ENCODE measurements at places on chromosomes 4 and X.
A peak's percentile ranks its signal among the peaks of the same experiment; 100 is the strongest.

DNA sequence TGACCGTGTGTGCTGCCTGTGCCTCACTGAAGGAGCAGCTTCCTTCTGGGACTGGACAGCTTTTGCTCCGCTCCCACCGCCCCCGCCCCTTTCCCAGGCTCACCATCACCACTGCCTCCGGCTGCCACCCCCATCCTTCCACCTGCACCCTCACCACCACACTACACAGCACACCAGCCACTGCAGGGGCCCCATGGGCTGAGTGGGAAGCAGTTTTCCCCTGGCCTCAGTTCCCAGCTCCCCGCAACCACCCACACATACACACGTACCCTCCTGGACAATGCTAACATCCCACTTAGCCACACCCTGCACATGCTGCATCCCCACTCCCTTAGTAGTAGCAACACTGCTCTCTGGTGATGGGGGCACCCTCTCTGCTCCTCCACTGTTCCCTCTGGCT lies 29.6 kb upstream of the COX18 start:
- DNase-seq = no peak

DNA sequence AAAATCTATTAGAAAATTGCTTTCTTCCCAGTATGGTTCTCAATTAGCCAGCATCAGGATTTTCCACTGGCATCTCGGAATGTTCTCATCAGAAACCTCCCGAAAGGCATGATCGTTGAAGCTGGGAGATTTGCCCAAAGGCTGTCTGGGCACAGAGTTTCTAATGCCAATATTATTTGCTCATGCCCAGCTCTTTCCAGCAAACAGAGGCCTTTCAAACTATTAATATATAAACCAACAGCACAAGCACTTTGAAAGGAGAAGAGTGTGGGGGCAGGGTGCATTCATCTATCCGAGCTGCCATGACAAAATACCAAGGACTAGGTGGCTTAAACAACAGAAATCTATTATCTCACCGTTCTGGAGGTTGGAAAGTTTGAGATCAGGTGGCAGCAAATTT lies 88.3 kb upstream of the MSX1 start:
- no peak for DNase-seq

DNA sequence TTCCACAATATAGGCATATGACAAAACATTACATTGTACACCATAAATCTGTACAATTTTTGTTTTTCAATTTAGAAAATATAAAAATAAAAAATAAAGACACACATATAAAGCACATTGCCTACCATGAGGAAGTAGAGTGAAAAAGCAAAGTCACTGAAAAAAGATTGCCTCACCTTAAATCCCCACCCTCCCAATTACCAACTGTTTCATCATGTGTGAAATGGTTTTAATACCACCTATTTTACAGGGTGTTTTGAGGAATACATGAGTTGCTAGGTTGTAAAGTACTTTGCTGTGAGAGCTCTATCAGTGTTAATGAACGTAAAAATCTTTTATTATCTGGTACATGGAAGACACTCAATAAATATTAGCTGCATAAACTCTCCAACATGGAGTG lies 373.6 kb upstream of the NDST3 start:
- DNase-seq = no peak

DNA sequence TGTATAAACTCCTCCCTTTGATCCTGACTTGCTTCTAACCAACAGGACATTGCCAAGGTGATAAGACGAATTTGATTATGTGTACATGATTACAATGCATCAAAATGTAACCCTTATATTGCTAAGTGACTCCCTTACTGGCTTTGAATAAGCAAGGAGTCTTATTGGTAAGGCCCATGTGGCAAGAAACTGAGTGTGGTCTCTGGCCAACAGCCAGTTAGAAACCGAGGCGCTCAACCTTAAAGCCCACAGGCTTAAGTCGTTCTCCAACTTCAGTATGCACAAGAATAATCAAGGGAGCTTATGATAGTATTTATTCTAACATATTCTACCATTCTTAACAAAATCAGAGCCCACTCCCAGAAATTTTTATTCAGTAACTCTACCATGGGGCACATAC lies 374.2 kb upstream of the F9 start:
- no peak for DNase-seq

DNA sequence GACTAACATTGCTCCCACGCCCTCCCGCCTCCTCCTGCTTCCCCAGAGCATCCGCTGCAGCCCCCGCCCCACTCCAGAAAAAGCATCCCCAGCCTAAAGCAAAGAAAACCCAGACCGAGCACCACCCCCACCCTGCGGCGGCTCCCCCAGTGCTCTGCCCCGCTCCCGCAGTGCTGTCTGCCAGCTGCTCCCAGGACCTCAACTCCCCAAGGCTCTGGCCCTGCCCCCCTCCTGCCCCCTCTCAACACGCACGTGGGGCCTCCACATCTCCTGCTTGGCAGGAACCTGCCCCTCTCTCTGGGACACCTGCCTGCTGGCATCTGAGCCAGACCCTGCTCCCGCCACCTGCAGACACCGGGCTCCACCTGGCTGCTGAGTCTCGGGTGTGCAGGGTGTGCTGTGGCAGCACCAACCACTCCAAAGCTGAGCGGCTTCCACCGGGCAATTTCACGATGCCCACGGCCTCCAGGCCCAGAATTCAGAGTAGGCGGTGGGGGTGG lies 79.4 kb downstream of the FAM53A start:
- DNase-seq = no peak

DNA sequence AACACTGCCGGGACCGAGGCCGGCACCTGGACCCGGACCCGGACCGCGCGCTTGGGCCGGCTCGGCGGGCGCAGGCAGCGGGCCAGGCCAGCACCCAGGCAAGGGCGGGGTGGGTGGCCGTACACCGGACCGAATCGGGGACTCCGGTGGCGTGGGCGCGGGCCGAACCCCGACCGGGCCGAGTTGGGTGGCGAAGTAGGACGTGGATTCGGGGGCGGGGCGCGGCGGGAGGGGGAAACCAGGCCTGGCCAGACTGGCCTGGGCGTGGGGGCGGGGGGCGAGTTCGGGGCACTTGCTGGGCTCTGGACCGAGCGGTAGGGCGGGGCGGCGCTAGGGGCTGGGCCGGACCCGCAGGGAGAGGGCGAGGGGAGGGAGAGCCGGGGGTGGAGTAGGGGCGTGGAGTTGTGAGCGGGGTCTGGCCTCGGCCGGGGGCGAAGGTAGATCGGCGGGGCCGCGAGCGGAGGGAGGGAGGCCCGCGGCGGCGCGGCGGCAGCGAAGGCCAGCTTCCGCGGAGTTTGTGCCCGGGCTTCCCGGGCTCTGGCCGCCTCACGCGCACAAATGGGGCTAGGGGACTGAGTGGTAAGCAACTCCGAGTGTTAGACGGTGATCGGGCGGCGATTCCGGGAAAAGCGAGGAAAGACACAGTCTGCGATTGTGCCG lies 1.8 kb upstream of the BCORL1 start:
- DNase-seq = no peak

DNA sequence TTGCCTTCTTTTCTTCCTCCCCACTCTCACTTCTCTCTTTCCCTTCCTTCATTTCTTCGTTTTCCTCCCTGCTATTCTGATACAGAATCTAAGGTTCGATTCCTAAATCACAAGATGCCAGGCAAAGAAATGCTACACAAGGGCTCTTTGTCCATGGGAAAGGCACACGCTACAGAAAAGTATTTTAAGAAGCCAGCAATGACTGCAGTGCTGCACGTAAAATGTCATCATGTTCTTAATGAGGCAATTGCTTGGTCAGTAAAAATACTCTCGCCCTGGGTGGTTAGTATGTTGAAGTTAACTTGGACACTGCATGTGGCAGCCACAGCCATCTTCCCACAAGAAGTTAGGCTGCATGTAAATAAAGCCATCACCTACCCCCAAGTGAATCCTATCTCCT lies 178.4 kb downstream of the DHX15 start:
- no peak for DNase-seq

GRCh38 chrX:112066813-112067212 lies 15.8 kb downstream of the TRPC5 start:
- DNase-seq = no peak

DNA sequence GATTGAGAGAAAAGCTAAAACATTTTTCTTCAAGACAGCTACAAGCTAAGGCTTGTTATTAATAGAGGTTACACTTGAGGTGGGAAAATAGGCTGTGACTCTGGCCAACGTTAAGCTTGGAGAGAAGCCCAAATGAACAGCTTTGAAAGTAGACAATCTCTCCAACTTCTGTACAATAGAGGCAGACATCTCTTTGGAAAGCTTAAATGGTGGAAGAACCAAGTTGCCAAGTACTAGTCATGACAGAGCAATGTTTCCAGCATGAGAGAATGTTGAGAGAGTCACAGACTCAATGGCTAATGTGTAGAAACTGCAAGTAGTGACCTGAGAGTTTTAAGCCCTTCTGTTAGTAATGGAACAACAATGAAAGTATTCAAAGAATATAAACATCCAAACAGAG lies 298.1 kb downstream of the INPP4B start:
- no peak for DNase-seq

GRCh38 chr4:78293821-78294301 lies 236.7 kb downstream of the FRAS1 start:
- DNase-seq = no peak

GRCh38 chrX:46823481-46823880 lies 13.4 kb upstream of the RP2 start:
- no peak for DNase-seq

GRCh38 chr4:177489471-177490246 lies 47.4 kb upstream of the AGA start:
- no peak for DNase-seq

GRCh38 chrX:132009350-132009749 lies 13.8 kb upstream of the STK26 start:
- DNase-seq = no peak

GRCh38 chr4:63214076-63214475 lies 1195.2 kb downstream of the TECRL start:
- DNase-seq = no peak

GRCh38 chr4:173001571-173001970 lies 167.0 kb upstream of the GALNT7 start:
- DNase-seq = no peak

DNA sequence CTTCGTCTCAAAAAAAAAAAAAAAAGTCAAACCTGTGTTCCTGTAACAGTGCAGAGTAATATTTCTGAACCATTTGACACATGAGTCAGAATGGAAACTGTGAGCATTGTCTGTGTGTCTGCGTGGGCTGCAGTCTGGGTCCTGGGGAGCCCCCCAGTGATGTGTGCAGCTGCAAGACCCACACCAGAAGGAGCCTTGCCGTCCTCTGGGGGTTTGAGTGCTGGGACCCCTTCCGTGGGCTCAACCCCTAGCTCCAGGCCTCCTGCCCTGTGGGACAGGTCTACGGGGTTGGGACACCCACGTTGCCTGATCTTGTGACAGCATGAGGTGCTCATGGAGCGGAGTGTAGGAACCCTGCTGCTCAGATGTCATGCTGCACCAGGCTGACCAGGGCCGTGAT lies 43.7 kb downstream of the DDX3X start:
- DNase-seq = no peak

DNA sequence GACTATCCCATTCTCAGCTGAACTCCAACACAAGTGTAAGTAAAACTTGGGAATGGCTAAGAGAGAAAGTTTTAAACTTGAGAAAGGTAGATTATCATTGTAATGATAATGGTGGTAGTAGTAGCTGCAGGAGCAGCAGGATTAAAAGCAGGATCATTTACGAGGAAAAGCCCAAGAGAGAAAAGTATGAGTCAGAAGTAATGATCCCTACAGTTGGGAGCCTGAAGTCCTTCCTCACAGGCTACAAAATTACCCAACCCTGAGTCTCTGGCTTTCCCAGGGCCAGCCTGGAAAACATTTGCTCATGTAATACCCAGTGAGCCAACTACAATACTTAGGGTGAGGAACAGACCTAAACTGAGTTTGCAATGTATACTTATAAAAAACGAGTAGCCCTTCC lies 4.4 kb upstream of the PRDM8 start:
- DNase-seq = no peak

- peak; percentile 45 for DNase-seq
Measured at GRCh38 chrX:119692191-119693039, 553 bp downstream of the SEPTIN6 start.

- no peak for DNase-seq
Measured at GRCh38 chrX:111164728-111165127, 68.7 kb downstream of the PAK3 start.

DNA sequence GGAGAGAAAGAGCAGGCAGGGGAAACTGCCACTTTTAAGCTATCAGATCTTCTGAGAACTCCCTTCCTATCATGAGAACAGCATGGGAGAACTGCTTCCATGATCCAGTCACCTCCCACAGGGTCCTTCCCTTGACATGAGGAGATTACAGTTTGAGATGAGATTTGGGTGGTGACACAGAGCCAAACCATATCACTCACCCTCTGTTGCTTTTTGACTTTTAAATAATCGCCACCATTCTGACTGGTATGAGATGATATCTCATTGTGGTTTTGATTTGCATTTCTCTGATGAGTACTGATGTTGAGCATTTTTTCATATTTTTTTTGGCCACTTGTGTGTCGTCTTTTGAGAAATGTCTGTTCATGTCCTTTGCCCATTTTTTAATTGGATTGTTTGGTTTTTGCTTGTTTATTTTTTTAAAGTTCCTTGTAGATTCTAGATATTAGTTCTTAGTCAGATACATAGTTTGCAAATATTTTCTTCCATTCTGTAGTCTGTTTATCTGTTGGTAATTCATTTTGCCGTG lies 6.5 kb upstream of the PAQR3 start:
- no peak for DNase-seq

GRCh38 chr4:152281822-152282221 lies 254.1 kb downstream of the FBXW7 start:
- no peak for DNase-seq

DNA sequence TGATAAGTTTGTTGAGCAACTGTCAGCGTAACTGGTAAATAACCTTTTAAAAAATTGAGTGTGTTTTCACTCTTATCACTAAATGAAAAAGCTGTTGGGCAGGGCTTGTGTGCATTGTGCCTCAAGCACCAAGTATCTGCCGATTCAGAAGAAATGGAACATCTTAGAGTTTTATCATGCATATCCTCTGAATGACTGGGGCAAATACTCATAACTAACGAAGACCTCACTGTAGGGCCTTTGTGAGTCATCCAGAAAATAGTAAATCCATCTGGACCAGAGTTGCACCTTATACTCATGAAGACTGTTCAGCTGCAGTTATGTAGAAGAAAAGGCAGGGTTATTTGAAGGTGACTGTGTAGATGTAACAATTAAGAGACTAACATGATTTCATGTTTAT lies 222.1 kb downstream of the CAMK2D start:
- DNase-seq = no peak

DNA sequence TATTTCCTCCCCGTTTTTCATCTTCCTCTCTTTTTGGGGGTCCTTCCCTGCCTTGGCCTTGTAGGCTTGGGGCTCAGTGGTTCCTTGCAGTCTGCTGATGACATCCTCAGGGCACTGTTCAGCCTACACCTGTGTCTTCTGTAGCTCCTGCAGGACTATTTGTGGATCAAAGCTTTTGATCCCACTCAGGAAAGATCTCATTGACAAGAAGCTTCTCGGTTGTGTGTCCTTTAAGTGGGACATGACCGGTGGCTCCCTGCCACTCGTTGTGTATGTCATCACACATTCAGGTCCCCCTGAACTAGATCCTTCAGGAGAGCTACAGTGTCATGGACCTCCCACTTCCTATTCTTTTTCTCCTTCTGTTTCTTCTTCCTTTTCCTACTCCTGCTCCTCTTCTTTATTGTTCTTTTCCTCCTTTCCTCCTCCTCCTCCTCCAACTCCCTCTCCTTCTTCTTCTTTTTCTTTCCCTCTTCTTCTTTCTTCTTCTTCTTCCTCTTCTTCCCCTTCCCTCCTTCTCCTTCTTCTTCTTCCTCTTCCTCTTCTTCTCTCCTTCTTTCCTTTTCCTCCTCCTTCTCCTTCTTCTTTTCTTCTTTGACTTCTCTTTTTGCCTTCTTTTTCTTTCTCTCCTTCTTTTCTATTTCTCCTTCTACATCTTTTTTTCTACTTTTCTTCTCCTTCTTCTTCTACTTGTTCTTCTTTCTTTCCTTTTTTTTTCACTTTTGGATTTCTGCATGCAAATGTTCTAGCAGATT lies 67.8 kb downstream of the NBDY start:
- no peak for DNase-seq

Measured in central memory CD8-positive, alpha-beta T cell (primary cell).